ENCODE measurements at places on chromosomes 5 and 9.

DNA sequence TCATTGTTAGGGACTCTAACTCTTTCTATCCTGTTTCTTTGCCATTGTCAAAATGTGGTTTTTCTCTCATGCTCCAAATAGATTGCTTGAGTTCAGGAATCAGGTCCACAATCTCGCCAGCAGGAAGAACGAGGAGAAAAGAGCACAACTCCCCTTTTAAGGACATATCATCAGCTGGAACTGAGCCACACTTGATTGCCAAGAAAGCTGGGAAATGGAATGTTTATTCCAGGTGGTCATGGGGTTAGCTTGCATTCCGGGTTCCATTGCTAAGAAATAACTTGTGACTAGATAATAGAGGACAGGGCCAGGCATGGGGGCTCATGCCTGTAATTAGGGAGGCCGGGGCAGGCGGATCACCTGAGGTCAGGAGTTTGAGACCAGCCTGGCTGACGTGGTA lies 32.4 kb upstream of the C9orf57 start:
- no peak for DNase-seq

DNA sequence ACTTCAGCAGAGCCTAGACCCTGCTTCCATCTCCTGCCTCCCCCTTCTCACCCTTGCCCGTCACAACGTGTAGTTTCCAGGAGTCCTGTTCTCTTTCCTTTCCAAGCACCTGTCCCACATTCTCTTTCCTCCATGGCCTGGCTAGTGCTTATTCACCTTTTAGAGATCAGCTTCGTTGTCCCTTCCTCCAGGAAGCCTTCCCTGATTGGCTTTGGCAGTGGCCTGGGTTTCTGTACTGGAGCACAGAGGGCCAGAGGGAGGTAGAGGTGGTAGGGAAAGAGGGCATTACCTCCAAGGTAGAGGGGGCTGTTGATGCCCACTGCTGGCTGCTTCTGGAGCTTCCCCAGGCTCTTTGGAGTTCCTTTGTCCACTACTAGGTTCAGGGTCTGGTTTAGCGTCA lies 93.7 kb upstream of the PANK3 start:
- no peak for DNase-seq

- no peak for DNase-seq
These were observed 84.9 kb downstream of the TRPM3 start for GRCh38 chr9:71036501-71036900.

DNA sequence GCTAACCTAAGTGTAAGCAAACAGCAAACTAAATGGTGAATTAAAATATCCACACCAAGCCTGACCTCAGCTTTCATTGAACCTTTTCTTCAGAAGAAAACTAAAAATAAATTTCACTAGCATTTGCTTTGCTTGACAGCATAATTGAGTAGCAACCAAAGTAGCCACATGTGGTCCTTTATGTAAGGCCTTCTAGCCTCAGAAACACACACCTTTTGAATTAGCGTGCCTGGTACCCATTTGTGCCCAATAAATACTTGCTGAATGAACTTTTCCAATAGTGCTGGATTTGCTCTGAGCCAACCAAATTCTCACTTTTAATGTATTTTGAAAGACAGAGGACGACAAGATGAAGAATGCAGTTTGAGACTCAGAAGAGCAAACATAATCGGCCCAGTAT lies 2.1 kb upstream of the NIPBL start:
- DNase-seq: no peak

DNA sequence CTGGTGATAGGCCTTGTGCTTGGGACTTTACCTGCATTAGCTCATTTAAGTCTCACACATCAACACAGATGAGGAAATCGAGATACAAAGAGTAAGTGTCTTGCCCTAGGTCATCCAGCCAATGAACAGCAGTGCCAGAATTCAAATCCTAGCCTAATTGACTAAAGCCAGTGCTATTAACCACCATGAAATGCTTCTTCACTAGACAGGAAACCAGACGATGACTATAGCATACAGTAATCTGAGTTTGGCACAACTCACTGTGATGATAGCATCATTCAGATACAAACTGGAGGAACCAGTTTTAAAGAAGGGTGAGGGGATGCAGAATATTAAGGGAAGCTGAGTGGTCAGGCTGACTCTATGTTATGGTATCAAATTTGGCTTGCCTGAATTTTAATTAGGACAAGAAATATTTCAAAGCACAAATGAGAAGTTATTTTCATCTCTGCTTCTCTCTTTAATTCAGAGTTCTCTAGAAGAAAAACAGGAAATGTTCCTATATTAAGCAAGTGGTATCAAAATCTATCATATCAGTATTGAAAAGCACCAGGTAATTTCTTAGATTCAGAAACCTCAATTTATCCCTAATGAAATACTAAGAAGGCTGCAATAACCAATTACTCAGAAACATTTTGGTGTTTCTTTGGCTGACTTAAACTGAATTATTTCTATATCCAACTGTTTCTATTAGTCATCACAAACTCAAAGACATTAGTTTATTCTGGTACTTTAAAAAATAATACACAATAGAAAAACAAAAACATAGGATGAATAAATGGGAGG lies 147.0 kb upstream of the RASA1 start:
- peak; percentile 17 for DNase-seq

- DNase-seq: no peak
These were observed 10.1 kb downstream of the KCNV2 start for GRCh38 chr9:2727374-2727773.

DNA sequence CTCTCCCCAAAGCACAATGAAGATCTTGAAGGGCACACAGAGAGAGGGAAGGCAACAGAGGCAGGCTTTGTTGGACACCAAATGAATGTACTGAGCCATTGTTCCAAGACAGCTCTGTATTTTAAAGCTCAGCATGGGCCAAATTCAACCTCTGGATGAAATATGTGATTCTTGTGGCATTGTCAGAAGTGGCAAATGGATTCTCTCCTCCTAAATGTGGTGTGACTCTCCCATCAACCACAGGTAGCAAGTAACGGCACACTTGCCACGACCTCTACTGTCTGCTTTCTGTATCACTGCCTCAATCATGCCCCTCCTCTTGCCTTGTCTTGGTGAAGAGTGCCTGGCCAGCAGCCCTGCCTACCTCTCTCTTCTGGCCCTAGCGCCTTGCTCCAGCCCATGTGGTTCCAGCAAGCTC lies 6.1 kb upstream of the MOB3B start:
- no peak for DNase-seq

GRCh38 chr5:159211729-159212174 lies 2.4 kb upstream of the RNF145 start:
- DNase-seq: no peak

- no peak for DNase-seq
These were observed 4.4 kb upstream of the SSBP2 start for GRCh38 chr5:81755320-81755719.

GRCh38 chr9:8715788-8716187 lies 916.2 kb upstream of the DMAC1 start:
- no peak for DNase-seq

- no peak for DNase-seq
These were observed 178.8 kb upstream of the C9orf72 start for GRCh38 chr9:27752069-27752468.

- no peak for DNase-seq
These were observed 174.3 kb downstream of the TRPM3 start for GRCh38 chr9:70947086-70947485.
